Lung microvascular endothelial cell (primary cell): ENCODE measurements at places on chromosomes 1 and 21. TPM values are rescaled to one million over a fixed set of nuclear protein-coding genes. Genes with fewer than 3 reads are reported as not detected.

RNF186 gene
- not detected in 2 replicates for total RNA-seq

LIN28A gene
- not detected in 2 replicates for total RNA-seq

DNA sequence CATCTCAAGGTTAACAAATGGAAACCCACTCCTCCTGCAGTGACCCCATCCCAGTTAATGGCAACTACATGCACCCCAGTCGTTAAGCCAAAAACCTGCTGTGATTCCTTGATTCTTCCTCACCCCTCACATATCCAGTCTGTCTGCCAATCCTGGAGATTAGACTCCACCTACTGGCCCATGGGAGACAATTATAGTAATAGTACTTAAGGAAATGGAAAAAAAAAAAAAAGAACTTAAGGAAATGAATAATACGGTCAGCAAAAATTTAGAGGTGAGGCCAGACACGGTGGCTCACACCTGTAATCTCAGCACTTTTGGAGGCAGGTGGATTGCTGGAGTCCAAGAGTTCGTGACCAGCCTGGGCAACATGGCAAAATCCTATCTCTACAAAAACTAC, 7.0 kb downstream of the NOL9 start:
- DNase-seq = peak; percentile 81

GRCh38 chr1:28144203-28145135, 32.0 kb downstream of the PTAFR start:
- peak; percentile 43 for DNase-seq
